Foreskin melanocyte (primary cell): ENCODE measurements at places on chromosomes 2 and 18.

- DNase-seq: no peak
Measured at GRCh38 chr18:56903686-56904085, 243.2 kb upstream of the BOD1L2 start.

DNA sequence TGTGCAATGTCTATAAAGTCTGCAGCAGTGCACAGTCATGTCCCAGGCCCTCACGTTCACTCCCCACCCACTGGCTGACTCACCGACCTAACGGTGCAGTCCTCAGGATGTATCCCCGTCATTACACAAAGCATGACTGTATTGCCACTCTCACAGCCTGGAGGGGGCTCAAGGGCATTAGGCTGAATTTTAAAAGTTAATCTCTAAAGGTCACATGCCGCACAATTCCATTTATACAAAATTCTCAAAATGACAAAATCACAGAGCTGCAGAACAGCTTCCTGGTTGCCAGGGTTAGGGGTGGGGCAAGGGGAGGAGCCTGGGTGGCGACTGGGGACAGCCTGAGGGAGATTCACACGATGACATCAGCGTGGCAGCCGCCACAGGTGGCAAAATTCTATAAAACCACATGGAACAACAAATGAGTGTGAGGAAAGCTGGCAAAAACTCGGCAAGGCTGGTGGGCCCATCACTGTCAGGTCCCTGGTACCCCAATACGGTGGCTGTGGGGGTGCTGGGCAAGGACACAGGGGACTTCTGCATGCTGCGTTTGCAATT is 97.6 kb downstream of the NDUFA10 start:
- DNase-seq: peak; percentile 74

GRCh38 chr2:165192729-165193128 is 11.1 kb downstream of the SCN3A start:
- no peak for DNase-seq

GRCh38 chr2:111186933-111187332 is 66.2 kb downstream of the BCL2L11 start:
- no peak for DNase-seq

GRCh38 chr2:16031058-16031847 is 90.9 kb downstream of the MYCN start:
- DNase-seq: no peak

DNA sequence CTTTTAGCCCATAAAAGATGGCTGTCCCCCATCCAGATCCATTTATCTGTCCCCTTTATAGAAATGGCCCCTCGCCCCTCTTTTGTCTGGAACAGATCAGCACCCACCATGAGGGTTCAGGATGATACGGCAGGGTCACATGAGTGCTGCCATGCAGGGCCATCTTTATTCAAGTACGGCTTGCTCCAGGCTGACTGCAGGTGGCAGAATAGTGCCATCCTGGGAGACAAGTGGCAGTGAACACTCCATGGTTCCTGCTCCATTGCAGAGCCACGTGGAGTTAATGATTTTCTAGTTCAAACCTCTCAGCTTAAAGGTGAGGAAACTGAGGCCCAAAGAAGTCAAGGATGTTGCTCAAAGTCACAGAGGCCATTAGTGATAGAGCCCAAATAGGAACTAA is 180.6 kb downstream of the CLIP4 start:
- no peak for DNase-seq

- no peak for DNase-seq
Measured at GRCh38 chr2:120319686-120320317, 26.1 kb upstream of the INHBB start.

GRCh38 chr2:172089633-172090032 is 4.3 kb downstream of the DLX1 start:
- no peak for DNase-seq

GRCh38 chr18:58755304-58756010 is 84.2 kb downstream of the MALT1 start:
- DNase-seq: no peak

- no peak for DNase-seq
Measured at GRCh38 chr2:133223226-133223625, 345.0 kb downstream of the NCKAP5 start.

GRCh38 chr2:45040786-45041185 is 31.5 kb upstream of the SIX2 start:
- DNase-seq: no peak

DNA sequence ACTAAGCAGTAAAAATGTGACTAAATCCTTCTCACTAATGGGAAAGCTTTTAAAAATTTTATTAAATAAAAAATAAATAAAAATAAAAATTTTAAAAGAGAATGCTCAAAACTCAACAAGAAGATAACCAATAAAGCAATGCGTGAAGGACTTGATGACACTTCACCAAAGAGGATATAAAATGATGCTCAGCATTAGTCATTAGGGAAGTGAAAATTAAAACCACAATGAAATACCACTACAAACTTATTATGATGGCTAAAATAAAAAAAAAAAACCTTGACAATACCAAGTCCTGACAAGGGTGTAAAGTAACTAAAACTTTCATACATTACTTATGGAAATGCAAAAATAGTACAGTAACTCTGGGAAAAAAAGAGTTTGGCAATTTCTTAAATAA is 3.3 kb upstream of the WDR75 start:
- DNase-seq: no peak

GRCh38 chr2:37893327-37893726 is 31.8 kb upstream of the RMDN2 start:
- no peak for DNase-seq

DNA sequence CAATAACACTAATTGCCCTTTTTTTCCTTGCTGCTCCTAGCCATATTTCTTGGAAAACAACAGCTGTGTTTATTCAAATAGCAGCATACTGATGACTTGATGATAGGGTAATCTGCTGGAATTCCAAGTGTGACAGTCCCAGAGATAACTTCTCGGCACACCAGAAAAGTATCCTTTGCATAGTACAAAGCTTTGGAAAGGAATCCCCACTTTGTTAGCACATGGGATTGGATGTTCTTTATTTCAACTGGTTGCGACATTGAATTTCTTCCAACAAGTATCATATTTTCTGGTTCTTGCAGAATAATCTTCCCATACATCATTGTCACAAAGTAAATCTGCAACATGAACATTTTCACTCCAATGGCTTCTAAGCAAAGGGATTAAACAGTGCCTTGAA is 445.8 kb upstream of the ACVR2A start:
- no peak for DNase-seq

GRCh38 chr2:2586931-2587330 is 255.9 kb upstream of the MYT1L start:
- DNase-seq: no peak

DNA sequence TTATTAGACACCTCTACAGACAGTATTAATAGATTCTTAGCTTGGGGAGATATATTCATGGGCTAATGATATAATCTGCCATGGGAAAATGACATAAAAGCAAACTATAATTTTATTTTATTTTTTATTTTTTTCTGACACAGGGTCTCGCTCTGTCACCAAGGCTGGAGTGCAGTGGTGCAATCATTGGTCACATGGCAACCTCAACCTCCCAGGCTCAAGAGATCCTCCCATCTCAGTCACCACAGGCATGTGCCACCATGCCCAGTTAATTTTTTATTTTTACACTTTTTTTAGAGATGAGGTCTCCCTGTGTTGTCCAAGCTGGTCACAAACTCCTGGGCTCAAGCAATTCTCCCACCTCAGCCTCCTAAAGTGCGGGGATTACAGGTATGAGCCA is 39.3 kb downstream of the RTN4 start:
- DNase-seq: no peak

DNA sequence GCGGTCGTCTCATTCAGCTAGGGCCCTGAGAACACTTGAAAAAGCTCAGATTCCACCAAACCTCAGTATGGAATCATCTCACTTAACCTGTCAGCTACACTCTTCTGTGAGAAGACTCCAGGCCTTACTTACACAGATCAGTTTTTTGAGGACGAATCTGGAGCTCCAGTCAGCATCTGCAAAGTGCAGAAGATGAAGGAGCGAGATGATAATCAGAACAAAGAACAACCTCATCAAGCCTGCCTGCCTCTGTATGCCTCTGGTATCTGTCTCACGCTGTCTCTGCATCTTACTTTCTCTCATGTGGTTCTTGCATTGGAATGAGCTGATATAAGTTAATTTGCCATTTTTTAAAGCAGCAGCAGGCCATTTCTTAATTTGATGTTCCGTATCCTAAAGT is 444.1 kb upstream of the LRATD1 start:
- no peak for DNase-seq

GRCh38 chr2:203799908-203800307 is 67.7 kb upstream of the CTLA4 start:
- DNase-seq: no peak

- DNase-seq: no peak
Measured at GRCh38 chr18:50706199-50706598, 113.6 kb downstream of the MRO start.

- no peak for DNase-seq
Measured at GRCh38 chr18:56448751-56449150, 189.6 kb downstream of the TXNL1 start.

DNA sequence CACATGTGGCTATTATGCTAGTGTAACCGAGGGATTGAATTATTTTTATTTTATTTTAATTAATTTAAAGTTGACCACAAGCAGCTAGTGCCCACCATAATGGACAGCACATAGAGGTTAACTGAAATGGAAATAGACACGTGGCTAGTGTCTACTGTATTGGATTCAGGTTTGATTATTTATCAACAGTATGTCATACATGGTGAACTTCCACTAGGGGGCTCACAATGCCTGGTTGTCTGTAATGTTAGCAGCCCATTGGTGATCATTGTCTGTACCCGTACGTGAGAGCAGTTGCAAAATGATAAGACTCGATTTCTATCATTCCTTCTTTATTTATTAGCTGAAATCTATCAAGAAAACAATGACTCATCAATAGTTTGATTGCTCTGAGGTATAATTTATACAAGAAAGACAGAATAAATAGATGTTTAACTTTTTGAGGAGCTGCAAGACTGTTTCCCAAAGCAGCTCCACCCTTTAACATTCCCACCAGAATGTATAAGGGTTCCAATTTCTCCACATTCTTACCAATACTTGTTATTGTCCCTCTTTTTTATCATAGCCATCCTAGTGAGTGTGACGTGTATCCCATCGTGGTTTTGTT is 76.5 kb downstream of the CYBRD1 start:
- peak; percentile 55 for DNase-seq

DNA sequence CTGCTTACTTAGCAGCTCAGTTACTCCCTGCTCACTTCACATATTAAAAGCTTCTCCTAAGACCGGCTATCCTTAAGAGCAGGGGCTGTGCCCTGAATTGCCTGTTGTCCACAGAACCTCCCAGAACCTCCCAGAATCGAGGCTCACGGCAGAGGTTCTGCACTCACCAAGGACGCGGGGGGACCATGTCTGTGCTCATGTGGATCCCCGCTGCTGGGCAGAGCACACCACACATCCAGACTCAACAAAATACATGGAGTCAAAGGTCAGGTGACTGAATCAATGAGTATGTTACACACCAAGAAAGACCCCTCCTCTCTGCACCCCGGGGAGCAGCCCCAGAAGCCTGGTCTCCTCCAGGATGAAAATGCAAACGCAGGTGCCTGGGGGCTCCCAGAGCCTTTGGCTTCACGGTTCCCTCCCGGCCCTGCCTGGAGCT is 149.0 kb downstream of the MBP start:
- no peak for DNase-seq

- DNase-seq: no peak
Measured at GRCh38 chr2:45399040-45399784, 211.9 kb downstream of the SRBD1 start.

DNA sequence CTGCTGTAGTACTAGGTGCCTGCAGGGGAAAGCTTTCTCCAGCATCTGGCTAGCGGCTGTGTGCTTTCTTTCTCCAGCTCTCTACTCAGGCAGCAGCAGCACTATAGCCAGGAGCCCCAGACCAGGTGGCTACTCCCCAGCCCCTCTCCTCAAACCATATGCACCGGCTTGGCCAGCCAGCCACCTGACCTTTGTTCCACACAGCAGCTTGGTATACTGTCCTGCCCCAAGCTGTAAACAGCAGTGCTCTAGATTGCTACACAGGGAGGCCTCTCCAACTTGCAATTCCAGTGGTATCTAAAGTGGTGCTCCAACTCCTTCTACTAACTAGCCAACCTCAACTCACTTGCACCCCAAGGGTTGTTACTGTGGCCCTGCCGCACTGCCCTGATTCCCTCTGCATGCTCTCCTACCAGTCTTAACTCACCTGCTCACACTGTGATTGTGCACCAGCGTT is 19.6 kb downstream of the LDAH start:
- DNase-seq: no peak

GRCh38 chr2:216215658-216216390 is 106.7 kb downstream of the XRCC5 start:
- DNase-seq: no peak

GRCh38 chr2:6865346-6866274 is at the start of gene CMPK2:
CMPK2 (minus strand) TSS chr2:6865907; CDS start chr2:6865696, 211 bp downstream.
- DNase-seq: no peak

- no peak for DNase-seq
Measured at GRCh38 chr2:62578803-62579640, 73.0 kb upstream of the TMEM17 start.

GRCh38 chr2:81196383-81196851 is 891.9 kb upstream of the LRRTM1 start:
- no peak for DNase-seq
